ENCODE measurements at places on chromosomes 11 and 22.

GRCh38 chr11:91952056-91952455 lies 272.6 kb upstream of the FAT3 start:
- DNase-seq = no peak

DNA sequence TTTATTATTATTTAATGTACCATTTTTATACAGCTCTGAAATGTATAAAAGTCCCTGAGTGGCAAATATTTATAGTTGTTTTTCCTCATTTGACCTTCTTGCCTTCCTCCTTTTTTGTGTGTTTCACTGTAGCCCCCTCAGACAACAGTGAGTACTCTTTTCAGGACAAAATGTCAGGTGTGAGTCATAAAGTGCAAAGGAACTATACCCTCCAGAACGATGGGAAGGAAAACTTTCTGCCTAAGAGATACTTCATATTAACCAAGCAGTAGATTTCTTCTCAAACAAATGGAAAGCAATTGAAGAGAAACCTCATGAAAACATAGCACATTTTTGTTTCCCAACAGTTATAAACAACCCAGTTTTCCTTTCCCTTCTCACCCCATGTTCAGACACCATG lies 16.1 kb upstream of the MS4A7 start:
- no peak for DNase-seq

GRCh38 chr11:85088286-85088685 lies 538.9 kb downstream of the DLG2 start:
- no peak for DNase-seq

DNA sequence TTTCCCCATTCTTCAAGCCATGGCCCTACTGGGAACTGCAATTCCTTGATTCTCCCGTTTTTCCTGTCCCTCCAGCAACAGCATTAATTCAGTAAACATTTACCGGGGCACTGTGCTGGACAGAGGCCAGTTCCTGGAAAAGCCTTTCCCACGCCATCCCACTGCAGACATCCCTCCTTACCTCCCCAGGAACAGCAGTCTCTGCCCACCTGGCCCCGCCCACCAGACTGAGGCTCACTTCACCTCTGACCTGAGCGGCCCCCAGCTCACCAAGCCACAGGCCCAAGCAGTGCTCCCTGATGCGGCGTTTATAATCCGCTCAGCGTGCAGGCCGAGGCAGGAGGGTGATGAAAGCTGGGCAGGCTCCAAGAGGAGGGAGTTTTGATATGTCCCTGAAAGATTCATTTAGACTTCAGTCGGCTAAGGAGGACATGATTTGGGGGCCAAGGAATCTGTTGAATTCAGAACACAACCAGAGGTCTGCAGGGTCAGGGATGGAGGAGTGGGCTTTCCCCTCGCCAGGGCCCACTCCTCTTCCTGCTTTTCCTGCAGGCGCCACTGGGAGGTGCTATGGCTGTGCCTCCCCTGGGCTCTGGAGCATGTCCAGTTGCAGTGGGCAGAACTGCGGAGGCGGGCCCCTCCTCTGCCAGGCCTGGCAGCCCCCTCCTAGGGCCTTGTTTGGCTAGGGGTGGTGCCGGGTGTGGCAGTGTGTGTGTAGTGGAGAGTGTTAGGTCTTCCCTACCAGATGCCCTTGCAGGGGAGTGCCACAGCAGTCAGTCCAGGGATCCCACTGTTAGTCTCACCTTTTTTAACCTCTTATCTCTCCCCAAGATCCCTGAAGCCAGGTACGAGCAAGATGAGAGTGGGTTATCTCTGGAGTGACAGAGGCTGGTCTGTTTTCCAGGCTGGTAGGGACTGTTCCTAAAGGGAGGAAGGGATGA lies 1.4 kb upstream of the TAGLN start:
- no peak for DNase-seq

DNA sequence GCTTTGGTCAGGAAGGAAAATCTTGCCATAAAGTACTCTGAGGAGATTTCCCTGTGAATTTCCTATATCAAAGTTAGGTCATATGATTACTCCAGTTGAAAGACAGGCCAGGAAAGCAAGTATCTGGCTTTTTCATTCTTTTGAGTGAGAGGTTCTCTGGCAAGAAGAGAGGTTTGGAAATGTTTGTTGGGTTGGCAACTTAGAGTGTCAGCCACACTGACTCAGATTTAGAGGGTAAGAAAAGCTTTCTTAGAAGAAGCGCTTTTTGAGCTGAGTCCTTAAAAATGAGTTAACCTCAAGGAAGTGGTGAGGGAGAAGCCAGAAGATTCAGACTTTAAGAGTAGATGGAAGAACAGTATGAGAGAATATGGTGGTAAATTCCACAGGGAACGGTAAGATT lies 86.1 kb upstream of the BDNF start:
- no peak for DNase-seq

DNA sequence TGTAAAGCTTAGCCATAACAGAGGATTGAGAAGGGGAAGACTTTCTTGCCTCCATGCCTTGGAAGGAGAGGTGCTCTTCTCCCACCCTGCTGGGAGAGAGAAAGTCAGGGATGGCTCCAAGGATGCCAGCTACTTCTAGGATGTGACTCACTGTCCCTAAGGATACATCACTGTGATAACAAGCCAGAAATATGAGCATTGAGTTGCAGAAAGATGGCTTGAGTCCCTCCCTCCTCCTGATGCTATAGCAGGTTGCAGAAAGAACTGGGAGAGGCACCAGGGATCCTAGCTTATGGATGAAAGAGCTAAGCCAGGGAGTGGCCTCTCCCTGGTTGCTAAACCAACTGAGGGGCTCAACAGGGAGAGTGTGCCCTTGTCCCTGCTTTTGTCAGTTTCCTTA lies 27.8 kb upstream of the FJX1 start:
- no peak for DNase-seq

- no peak for DNase-seq
Observed at GRCh38 chr22:25109878-25110595, 89.6 kb upstream of the CRYBB3 start.

DNA sequence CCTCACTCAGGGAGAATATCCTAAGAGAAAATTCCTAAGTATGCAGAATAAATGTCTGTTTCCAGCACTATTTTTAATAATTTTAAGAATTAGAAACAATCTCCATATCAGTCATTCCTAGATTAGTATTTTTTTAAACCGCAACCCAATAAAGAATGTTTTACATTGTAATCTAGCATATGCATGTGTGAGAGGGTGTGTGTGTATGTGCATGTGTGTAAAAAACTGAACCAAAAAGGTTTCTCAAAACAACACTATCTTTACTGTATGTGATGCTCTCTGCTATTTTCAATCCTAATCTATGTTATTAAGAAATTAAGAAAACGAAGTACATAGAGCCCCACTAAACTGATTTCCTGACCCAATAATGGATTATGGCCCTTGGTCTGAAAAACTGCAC lies 90.6 kb upstream of the AKIP1 start:
- no peak for DNase-seq

- no peak for DNase-seq
Observed at GRCh38 chr22:49929211-49929979, 11.0 kb downstream of the CRELD2 start.

- no peak for DNase-seq
Observed at GRCh38 chr22:27647540-27647939, 154.0 kb downstream of the MN1 start.

DNA sequence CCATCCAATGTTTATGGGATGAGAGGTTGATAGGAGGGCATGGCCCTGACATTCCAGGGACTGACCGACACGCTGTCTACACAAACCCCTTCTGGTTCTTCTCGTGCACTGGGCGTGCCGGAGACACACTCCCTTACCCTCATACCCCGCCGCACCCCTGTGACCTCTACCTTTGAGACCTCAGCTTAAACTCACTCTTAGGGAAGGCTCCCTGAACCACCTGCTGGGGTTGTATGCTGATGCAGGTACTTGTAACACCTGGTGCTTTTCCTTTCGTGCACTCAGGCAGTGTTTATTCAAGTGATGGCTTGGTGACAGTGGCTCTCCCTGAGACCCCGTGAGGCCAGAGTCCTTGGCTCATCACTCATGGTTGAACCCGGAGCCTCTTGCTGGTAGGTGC lies 12.0 kb downstream of the PPARA start:
- no peak for DNase-seq
